ENCODE measurements at places on chromosomes 2 and 18. TPM values are rescaled to one million over a fixed set of nuclear protein-coding genes. Genes with fewer than 3 reads are reported as not detected.

Gene CHN1
- 7.3 TPM for total RNA-seq

Gene TUBA3D
- total RNA-seq, result not detected

Gene BAZ2B
- total RNA-seq, result 128 TPM

Gene SERPINB2
- 0.44 TPM for total RNA-seq

Gene CFC1
- not detected for total RNA-seq

Gene ABCB11
- 14.1 TPM for total RNA-seq

Gene SERPINB7
- total RNA-seq, result not detected

Gene DSC2
- total RNA-seq, result 18.2 TPM
